ENCODE measurements at places on chromosomes 11 and 22.

GRCh38 chr11:66467756-66468155 is 1.1 kb downstream of the PELI3 start:
- DNase-seq = no peak

DNA sequence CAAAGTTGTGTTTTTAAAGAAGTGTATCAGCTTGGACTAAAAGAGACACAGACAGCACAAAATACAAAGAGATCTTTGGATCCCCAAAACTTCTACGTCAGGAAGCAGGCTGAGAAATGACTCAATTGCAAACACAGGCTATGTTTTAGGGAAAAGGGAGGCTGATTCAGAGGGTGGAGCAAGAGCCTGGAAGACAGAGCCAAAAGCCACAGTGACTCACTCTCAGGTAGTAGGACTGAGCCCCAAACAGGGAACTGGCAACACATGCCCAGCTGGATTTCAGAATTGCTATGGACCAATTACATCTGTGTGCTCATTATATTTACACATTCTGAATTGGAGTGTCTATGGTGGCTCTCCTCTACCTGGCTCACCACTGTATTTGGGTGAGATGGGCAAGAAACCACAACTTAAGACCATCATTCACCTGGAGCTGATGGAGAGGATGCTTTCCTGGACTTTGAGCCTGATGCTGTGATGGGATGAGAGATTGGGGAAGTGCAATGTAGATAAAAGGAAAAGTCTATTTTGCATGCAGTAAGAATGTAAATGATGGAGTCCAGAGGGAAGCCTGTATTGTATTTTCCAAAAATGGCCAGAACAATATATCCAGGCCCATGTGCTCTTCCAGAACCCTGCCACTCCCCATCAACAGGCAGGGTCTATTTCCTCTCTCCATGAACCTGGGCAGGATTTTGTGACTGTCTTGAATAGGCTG is 20.8 kb upstream of the LINC01488 start:
- DNase-seq = no peak

GRCh38 chr11:1044160-1044559 is 7.6 kb upstream of the MUC6 start:
- no peak for DNase-seq

DNA sequence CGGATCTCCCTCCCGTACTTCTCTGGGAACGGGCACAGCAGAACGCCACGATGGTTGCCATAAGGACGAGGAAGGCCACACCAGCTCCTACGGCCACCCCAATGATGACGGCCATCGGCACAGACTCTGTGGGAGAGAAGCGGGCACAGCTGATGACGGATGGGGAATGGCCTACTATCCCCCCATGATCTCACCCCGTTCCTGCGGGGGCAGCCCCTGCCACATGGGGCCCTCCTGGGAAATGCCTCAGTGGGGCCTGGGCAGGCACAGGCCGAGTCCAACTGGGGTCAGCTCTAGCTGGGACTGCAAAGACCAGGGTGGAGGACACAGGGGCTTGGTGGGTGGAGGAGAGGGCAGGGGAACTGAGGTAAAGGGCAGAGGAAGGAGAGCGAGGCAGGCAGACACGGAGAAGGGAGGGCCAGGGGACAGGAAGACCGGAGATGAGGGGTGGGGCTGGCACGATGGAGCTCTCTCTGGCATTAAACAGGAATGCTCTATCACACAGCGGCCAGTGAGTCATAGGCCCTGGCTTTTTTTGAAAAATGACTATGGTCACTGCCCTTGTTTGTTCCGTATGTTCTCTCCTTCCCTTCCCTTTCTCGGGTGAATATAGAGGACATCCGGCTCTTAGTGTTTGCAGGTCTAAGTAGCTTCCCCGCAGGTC is 76.0 kb downstream of the ST3GAL4 start:
- no peak for DNase-seq

DNA sequence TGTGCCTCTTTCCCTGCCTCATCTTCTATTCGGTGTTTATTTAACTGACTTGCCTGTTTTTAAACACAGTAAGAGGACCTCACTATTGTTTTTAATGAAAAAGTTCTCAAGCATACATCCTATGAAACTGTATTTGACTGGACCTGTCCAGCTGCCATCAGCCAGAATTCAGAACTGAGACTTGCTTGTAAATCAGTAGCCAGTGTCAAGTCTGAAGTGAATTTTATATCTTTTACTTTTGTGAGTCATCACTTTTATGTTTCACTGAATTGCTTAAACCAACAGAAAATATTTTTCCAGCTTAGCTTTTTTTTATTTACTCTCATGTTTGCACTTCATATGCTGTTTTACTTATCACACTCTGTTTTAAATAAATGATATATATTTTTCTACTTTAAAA is 88.3 kb downstream of the LUZP2 start:
- DNase-seq = no peak

DNA sequence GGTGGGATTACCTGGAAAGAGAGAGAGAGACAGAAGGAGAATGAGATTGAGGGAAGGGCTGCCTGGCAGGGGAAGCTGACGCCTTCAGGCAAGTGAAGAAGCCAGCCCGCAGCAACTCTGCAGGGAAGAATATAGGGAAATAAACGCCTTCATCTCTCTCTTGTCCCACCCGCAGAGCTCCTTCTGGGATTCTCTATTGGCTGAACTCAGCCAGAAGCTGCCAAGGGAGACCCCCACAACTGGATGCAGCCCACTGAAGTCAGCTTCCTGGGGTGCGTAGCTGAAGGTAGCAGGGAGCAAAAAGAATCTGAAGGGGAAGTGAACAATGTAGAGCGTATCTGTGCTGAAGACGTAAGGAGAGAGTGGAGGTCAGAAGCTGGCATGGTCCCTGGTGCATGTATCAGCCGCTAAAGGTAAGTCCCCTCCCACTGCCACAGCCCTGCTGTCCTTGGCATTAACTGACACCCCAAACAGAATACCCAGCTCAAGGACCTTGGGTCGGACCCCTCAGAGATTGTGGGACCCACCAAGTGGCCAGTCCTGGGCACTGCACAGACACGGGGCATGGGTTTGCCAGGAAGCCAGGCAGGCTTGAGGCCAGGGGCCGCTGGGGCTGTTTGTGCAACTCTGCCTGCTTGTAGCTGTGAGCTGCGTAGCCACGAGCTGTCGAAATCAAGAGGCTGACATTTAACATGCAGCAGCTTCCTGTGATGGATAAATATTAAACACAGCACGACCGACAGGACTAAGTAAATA is 469.9 kb downstream of the MN1 start:
- no peak for DNase-seq

GRCh38 chr11:35090125-35090524 is 48.8 kb upstream of the CD44 start:
- DNase-seq = no peak

DNA sequence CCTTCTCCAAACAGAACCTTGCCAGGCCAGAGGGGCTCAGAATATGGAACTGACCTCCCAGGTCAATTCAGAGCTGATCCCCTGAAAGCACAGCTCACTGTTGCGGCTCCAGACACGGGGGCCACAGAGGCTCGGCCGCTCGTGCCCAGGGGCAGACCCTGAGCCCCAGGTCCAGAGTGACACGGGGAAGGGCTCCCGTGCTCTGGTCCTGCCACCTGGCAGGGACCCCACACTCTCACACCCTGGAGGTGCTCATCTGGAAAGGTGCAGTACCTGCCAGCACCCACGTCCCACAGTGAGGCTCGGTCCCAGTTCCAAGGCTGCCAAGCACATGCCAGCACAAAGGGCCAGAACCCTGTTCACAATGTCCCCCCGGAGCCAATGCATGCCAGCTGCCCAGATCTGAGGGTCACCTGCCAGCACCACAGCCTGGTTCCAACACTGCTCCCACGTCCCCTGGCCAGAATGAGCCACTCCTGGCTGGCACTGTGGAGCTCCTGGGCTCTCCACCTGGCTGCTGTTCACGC is 170.6 kb downstream of the SHANK2 start:
- DNase-seq = no peak

DNA sequence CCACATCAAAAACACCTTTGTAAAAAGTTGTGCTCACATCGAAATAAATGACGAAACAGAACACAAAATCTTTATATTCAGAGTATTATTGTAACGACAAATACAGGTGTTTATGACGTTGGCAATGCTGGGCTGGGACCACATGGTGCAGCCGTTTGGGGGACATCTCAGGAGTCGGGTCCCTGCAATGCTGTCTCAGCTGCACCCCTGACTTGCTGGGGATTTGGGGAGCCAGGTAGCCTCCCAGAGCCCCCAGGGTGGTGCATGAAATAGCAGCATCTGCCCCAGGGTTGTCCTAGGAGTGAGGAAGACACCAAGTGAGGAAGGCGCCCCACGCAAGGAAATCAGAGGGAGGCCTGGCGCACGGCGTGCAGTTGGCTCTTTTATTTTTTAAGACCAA is 1526.8 kb downstream of the BRD1 start:
- no peak for DNase-seq

GRCh38 chr11:110160016-110160415 is 66.8 kb downstream of the ZC3H12C start:
- DNase-seq = no peak

- DNase-seq = no peak
Observed at GRCh38 chr11:6771926-6772893, at the start of gene OR2AG2. Gene OR2AG2, minus strand, starts transcription at chr11:6771976. Its CDS starts 3,019 bp downstream, at chr11:6768957.

DNA sequence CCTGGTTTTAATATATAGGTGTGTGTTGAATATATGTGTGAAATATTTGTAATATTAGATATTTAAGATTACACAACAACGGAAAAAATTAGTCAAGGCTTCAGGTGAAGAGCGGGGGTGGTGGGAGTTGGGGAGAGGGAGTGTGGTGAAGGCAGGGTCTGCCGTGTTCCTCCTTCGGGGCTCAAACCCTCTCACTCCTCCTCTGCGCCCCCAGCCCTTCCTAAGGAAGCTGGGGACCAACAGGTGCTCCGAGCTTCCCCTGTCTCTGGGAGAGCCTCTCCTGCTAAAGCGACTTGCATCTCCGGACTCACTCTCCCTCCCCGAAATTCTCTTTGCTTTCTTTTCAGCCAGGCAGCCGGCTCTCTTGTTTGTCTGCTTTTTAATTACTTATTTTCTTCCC is 960 bp upstream of the CADM1 start:
- no peak for DNase-seq

GRCh38 chr11:133515107-133515506 is 17.2 kb downstream of the OPCML start:
- DNase-seq = no peak

DNA sequence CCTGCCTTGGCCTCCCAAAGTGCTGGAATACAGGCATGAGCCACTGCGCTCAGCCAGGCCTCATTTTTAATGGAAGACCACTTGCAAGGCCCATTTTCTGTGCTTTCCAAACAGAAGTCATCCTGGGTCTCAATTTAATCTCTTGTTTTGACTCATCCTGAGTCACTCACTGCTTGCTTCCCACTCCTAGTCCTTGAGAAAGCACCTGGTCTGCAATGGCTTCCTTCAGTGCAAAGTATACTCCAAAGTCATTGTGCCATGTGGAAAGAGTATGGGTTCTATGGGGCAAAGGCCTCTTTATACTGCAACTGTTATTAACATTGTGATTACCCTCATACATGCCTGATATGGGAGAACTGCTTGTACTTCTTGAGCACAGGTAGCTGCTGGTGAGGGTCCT is 18.3 kb upstream of the SLC5A1 start:
- DNase-seq = no peak

GRCh38 chr11:63621071-63621470 is 6.8 kb upstream of the PLAAT3 start:
- DNase-seq = no peak

DNA sequence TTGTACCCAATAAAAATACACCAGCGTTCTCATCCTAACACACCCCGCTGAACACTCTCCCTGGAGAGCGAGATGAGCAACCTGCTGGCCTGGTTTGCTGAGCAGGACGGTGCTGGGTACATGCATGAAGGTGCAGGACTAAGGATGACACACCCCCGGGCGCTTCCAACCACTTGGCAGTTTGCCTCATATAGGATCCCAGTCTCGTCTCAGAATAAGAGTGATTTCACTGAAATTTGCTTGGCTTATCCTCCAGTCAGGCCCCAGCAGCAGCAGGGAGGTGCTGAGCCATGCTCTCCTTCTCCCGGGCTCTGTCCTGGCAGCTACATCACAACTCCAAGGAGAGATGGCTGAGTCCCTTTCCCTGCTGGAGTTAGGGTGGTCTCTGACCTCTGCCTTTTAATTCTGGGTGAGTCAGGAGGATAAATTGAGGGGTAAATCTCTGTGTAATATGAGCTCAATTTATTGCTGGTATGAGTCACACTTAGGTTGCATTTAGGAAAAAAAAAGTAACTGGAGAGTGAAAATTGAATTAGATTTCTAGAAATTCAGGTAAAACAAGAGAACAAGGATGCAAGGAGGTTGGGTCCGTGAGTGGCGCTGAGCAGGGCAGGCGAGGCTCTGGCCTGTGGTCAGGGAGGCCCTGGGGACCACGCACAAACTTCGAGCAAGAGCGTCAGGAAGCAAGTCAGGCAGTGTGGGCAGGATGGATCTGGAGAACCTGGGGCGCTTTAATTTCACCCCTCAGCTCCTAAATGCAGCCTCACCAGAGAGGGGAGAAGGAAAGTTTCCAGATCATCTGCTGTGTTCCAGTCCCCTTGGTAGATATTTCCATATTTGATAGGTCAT is 974.0 kb downstream of the TBC1D22A start:
- no peak for DNase-seq

DNA sequence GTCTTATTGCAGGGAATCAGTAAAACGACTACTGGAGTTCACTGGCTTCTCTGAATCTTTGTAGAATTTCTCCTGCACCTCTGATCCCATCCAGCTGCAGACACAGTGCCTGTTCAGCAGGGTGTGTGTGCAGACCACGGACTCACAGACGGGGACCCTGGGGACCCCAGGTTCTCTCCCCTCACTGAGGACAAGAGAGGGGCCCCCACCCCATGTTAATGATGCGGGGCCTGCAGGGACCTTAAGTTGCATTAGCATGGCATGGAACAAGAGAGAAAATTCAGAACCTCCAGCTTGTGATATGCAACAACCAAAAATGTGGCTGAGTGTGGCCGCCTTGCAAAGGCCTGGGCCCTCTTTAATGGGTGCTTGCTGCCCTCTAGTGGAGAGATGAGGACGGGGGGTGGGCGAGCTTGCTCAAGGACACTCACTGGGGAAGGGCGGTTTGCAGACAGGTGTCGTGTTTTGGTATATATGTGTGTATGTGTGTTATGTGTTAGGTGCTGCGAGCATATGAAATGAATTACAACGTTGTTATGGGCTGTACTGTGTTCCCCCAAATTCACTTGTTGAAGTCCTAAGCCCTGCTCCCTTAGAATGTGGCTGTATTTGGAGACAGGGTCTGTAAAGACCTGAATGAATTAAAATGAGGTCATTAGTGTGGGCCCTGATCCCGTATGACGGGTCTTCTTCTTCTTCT is 84.4 kb upstream of the SEPTIN5 start:
- peak; percentile 86 for DNase-seq

Measured in sciatic nerve (tissue), 2 donors.